Forelimb muscle (tissue), 1 donor: ENCODE measurements at places on chromosomes 7 and 10.

DNA sequence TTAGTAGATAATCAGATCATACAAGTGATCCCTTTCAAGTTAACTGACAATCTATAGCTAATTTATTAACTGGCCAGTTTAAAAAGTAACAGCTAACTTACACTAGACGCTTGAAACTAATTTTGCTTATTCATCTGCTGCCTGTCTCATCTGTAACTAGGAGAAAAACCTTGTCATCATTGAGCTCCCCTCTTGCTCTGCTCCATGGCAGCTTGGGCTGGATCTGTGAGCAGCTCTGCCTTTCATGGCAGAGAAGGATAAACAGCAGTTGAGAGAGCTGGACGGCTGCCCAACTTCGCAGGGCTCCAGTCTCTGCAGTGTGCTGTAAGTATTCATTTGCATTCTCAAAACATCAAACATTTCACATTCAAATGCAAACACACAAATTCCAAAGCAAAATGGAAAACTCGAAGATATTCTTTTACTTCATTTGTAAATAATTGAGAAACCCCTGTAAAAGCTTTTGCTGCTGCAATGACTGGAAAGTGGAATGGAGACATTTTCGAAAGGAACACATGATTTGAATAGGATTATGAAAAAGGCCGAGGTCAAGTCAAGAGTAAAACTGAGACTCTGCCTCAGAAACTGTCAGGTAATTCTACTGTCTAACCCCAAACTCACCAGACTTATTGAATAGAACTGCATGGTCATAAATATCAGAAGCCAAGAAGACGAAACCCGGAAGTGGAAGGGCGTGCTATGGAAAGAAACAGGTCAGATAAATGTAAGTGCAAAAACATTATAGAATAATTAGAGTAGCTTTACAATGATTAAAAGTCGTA, 17.6 kb downstream of the SLC35B4 start:
- no peak for DNase-seq

- DNase-seq: no peak
Observed at GRCh38 chr7:117800406-117800805, 72.8 kb downstream of the CTTNBP2 start.

- no peak for DNase-seq
Observed at GRCh38 chr10:122665329-122665860, 34.3 kb downstream of the C10orf120 start.

DNA sequence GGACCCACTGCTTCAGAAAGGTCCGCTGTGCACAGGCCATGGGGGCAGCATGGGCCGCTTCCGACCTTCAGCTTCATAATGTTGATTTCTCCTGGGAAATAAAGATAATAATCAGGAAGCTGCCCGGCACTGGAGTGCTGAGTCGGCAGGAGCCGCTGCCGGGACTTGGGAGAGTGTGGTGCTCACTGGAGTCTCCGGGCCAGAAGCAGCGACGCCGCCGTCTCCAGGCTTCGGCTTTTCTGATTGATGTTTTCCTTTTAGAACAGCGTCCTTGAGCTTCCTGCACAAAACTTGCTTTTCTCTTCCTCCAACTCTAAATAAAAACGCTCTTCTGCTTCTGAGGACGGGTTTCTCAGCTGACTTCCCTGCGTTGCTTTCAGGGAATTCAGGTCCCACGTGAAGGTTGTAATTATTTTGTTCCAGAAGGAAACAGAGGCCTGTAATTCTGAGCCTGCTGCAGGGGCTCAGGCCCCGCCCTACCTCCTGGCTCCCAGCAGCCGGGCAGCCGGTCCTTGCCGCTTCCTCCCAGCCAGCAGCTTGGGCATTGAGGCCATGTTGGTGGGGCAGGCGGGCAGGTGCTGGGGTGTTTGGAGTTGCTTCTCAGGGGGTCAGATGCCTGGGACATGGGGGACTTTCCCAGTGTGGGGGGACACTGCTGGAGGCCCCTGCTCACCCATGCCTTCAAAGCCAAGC, 14.7 kb downstream of the PWWP2B start:
- DNase-seq: no peak

DNA sequence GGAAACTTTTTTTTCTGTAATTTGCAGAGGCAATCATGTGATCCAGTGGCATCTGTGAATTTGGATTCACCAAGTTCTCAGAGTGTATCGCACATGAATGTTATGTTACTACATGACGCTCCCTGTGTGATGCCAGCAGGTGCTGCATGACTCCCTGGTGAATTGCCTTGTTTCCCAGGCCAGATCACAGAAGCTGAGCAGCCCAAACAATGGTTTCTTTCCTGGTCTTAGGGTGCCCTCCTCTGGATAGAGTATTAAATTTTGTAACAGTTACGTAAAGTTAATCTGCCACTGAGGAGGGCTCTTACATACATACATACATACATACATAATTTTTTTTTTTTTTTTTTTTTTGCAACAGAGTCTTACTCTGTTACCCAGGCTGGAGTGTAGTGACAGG, 3.6 kb downstream of the ZSCAN21 start:
- DNase-seq: no peak

DNA sequence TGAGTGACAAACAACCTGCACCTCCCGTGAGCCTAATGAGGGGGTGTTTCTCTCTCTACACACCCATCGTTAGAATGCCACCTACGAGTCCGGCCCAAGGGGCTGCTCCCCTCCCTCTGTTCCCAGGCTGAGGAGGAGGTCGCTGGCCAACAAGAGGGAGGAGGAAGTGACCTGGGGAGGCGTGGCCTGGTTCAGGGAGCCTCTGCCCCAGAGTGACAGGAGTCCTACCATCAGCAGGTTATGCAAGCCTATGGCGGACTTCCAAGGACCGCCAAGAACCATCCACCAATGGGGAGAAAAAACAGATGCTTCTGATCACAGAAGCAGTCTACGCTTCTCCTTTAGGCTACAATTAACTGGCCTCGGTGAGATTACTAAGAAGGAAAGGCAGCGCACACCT, 12.3 kb upstream of the EGFR start:
- no peak for DNase-seq

DNA sequence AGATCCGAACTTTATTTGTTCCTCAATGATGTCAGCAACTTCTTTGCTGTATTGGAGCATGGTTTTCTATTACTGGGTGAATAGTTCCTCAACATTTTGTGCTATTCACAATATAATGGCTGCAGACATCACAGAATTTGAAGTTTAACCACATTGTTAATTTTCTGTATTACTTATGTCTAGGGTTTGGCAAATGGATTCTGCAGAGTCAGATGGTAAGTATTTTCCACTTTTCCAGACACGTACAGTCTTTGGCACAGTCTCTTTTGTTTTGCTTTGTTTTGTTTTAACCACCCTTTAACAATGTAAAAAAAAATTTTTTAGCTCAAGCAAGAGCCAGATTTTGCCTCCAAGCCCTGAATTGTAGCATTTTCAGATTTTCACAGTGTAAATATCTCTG, 36.8 kb upstream of the FOXK1 start:
- no peak for DNase-seq

DNA sequence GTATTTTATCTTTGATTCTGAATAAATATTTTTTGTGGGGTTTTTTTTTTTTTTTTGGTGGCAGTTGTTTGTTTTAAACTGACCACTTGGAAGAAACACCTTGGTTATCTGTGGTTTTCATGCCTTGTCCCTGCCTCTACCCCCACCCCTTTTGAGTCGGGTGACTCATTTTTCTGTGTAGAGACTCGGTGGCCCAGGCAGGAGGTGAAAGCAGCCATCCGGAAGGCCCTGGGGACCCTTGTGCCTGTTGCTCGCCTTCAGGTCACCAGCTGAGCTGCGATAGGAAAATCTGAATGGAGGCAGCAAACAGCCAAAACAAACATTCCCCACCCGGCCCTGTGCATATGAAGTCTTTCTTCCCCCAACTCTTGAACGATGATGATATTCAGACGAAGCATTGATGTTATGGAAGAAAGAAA, 22.8 kb downstream of the CYP17A1 start:
- no peak for DNase-seq

- DNase-seq: no peak
Observed at GRCh38 chr10:122660696-122661095, 39.0 kb downstream of the C10orf120 start.

DNA sequence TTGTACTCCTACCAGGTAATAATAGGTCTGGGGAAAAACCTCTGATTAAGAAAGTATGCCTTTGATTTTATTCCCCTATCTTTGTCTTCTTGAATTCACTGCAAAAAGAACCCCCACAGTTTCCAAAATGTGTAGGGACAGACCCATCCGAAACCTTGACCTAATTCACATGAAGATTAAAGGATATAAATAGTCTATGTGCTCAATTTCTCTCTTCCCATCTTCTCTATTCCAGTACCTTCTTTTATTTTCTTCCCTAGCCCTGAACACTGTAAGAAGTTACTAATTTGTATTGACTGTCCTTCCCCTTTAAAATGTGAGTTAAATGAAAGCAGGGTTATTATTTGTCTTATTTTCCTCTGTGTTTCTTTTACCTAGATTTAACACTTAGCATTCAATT, 135.3 kb downstream of the HBP1 start:
- no peak for DNase-seq

DNA sequence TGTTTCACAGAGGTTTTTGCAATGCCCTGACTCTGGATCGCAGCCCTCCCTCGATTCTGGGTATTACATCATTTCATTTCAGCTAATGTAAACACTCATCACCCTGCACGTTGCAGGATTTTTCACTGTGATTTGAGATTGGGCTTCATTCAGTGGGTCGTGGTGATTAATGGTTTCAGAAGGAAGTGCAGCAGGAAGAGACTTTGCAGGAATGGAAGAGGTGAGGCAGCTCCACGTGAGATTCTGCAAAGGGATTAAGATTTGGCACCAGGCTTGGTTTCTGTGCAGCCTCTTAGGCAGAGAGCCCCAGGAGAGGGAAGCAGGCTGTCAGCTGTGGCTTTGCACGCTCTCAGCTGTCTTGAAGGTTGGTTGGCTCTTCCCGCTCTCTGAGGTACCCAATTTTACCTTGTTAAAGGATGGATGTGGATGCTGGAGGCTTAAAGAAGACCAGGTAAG, 95.2 kb downstream of the PLCE1 start:
- DNase-seq: no peak

GRCh38 chr7:80643336-80643915, 5.0 kb downstream of the CD36 start:
- DNase-seq: no peak

GRCh38 chr10:127018298-127018650, 113.0 kb downstream of the DOCK1 start:
- no peak for DNase-seq
